ENCODE measurements at places on chromosomes 7 and 10. TPM values are rescaled to one million over a fixed set of nuclear protein-coding genes. Genes with fewer than 3 reads are reported as not detected.

GRCh38 chr10:116085323-116085722, 187.7 kb downstream of the GFRA1 start:
- DNase-seq: no peak

GRM3 gene
- not detected for total RNA-seq

GRCh38 chr7:53996876-53997275, 545.3 kb upstream of the VSTM2A start:
- peak; percentile 49 for DNase-seq

DNA sequence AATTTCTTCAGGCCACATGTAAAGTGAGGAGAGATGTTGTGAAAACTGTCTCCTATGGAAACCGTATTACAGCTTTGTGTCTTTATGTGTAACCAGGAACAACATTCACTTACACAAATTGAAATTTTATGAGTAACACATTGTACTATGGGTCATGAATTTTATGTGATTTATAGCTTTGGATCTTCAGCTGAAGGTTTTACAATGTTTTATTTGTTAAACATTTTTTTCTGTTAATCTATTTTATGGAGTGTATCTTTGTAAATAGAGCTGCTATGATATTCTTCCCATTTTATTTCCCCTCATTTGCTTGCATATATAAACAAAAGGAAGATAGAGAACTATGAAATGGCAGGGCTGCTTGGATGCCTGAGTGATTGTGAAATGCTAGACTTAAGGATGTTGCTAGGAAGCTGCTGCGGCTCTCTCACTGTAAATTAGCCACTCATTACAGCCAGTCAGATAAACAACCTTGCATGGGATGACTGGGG, 104.5 kb upstream of the PCLO start:
- no peak for DNase-seq

HTR7 gene
- total RNA-seq: 0.06 TPM

DNA sequence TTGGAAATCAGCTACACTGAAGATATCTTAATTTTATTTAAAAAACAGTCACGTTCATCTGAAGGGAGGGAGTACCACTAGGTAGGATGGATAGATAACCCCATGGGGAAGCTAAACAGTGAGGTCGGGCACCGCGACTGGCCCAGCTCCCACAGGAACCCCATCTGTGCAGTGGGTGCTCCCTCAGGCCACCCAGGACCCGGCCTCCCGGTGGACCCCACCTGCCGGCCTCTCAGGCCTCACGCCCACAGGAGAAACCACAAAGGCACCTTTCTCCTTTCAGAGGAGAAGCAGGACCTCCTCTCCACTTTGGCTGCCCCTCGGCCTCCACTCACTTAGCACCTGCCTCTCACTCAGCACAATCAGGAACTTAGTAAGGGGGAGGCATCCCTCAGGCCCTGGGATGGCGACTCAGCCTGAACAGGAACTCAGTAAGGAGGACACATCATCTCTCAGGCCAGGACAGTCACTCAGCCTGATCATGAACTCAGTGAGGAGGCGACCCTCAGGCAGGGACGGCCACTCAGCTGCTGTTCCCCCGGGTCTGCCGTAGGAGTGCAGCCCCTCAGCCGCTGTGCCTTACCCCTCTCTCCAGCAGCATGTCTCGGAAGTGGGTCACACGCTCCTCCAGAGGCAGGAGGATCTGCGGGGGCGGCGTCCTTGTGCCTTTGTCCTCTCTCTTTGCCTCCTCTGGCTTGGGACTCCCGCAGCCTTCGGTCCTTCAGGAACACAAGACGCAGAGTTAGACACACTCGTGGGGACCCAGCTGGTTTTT, 195.1 kb downstream of the TCERG1L start:
- no peak for DNase-seq

DNA sequence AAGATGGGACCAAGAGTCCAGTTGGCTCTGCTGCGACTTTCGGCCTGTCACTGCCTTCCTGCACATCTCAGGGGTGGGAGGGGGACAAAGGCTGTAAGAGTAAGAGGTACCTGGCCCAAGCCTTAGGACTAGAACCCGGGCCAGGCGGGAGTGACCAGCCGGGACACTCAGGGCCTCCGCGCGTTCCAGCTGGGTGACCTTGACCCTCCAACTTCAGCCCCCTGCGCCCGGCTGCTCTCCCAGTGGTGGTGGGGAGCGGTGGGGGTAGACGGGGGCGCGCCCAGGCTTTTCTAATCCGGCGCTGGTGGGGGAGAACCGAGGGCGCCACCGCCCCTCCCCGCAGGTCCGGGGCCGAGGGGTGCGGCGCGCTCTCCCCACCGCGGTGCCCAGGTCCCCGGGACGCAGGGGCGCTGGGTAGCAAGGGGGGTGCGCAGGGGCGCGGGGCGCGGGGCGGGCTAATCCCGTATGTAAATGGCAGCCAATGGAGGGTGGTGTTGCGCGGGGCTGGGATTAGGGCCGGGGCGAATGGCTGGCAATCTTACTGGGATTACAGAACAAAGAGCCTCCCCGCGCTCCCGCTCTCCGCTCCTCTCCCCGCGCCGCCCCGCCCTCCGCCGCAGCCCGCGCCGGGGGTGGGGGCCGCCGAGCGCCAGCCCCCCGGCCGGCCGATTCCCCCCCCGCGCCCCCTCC, at the start of gene GTF2IRD1:
TSS of gene GTF2IRD1 (plus strand) at position 585 of the 690 bp plus-strand sequence. CDS start 54,175 bp downstream, outside the sequence.
- no peak for DNase-seq

DNA sequence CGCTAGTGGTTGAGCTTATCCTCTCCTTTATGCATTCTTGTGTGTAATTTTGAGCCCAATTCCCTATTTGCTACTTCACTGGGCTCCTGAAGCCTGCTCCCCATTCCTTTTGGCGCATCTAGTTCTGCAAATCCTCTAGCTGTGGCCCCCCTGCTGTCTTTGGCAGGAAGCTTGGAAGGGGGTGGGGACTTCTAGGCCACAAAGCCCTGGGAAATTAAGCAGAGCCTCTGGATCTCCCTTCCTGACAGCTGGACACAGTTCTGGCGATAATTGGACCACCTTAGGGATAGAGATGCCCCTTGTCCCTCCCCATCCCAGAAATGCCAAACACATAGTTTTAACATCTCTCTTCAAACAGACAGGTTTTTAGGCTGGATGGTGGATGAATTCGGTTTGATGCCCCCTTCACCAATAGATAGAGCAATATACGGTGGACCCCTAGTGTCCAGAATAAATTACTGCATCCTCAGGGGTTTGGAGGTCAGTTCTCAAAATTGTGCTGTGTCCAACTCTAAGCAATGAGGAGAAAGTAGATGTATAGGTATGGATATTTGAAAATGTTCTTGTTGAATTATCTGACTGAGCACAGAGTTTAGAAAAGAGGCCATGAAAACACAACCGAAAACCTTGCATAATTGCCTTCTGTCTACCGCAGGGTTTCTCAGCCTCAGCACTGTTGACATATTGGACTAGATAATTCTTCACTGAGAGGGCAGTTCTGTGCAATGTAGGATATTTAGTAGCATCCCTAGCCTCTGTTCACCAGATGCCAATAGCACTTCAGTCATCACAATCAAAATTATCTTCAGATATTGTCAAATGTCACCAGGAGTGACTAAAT, 75.5 kb downstream of the PAPSS2 start:
- DNase-seq: no peak

DNA sequence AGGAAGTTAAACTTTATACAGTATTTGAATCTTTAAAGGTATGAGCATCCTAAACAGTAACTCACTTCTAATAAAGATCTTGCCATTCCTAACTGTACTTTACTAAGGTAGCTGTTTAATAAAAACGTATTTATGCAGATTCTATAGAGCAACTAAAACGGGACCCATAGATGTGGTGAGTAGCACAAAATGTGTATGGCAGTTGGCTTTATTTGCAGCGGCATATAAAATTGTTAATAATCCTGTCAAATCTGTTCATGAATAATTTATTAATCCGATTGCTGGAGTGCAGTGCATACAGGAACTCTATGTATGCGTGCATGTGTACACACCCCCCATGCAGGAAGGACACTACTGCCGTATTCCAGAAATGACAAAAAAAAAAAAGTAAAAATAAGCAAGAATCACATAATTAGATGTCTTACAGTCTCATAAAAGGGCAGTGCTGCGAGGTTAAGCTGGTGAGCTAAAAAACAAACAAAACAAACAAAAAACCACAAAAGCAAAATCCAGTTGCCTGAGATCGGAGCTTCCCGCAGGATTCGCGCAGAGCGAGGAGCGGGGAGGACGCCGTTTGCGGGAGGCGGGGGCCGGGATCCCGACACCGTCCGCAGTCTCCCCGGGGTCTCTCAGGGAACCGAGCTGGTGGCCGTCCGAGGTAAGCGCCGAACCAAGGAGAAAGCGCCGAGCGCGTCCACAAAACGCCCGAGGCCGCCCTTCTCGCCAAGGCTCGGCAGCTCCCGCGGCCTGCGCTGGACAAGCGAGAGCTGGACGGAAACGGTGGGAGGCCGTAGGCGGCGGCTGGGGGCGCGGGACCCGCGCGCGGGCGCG, 518 bp upstream of the COMMD3 start:
- no peak for DNase-seq

DNA sequence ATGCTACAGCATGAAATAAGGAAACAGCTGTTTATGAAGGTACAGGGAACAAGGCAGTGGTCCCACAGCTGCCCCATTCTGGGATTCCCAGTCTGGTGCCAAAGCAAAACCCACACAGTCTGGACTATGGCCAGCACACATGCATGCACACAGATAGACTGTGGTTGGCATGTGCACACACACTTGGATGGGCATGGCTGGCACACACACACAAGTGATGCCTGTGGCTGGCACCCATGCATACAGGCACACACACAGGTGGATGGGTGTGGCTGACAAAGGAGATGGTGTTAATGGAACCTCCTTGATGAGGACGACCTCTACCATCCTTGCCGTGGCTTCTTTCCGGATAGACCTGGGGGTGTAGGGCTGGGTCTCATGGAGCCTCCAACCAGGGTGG, 114.0 kb upstream of the LYZL2 start:
- DNase-seq: no peak

AKR1C2 gene
- total RNA-seq: 4.4 TPM

GRCh38 chr10:131205556-131205955, 106.0 kb downstream of the TCERG1L start:
- DNase-seq: no peak

- no peak for DNase-seq
These were observed 628 bp downstream of the MPLKIP start for GRCh38 chr7:40133561-40134427.

- DNase-seq: no peak
These were observed 153.4 kb upstream of the KLF14 start for GRCh38 chr7:130887182-130887956.

GRCh38 chr10:98538472-98538871, 91.7 kb upstream of the HPS1 start:
- no peak for DNase-seq

DNA sequence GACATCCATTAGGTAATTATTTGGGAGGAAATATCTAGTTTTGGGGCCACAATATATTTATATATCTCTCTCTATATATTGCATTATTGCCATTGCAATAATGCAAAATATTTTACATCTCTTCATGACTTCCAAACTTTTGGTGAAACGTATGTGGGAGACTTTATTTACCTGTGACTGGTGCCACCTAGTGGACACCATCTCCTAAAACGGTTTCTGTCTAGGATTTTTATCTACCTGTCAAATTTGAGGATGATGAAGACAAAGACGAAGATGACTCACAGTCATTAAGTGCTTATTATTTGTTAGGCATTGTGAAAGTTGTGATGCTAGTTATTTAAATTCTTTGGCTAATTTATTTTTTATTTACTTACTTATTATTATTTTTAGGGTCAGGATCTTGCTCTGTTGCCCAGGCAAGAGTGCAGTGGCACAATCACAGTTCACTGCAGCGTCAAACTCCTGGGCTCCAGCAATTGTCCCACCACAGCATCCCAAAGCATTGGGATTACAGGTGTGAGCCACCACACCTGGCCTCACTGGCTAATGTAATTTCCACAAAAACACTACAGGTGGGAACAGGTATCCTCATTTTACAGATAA, 18.7 kb upstream of the CBLL1 start:
- DNase-seq: no peak

DNA sequence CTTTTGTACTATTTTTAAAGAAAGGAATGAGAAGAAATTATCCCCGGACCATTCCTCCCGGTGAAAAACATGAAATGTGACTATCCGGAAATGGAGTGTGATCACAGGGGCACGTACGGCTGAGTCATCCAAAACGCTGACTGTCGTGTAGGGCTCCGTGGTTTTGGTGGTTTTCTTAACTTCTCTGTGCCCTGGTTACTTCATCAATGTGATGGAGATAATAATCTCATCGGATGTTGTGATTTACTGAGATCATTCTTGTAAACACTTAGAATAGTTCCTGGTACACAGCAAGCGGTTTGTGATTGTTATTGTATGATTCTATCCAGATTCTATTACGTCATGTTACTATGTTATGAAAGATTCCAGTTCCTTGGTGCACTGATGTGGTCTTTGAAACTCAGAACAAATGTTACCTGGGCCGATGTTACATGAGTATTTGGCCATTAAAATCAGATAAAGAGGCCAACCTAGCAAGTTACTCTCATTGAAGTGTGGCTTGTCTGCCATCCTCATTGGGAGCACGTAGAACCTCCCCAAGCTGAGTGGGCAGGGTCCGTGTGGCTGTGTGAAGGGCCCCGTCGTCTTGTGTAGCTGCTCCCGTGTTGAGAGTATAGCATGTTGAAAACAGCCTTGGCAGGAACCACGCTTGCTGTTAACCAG, 99.5 kb downstream of the CAMK1D start:
- no peak for DNase-seq

CLCN1 gene
- not detected for total RNA-seq

SPDYE8 gene
- not detected for total RNA-seq

- no peak for DNase-seq
These were observed 225.4 kb upstream of the ZWINT start for GRCh38 chr10:56586461-56586891.

- no peak for DNase-seq
These were observed 3.7 kb upstream of the IL2RA start for GRCh38 chr10:6065835-6066234.

GRCh38 chr10:121655254-121656144, 57.3 kb upstream of the FGFR2 start:
- no peak for DNase-seq

DNA sequence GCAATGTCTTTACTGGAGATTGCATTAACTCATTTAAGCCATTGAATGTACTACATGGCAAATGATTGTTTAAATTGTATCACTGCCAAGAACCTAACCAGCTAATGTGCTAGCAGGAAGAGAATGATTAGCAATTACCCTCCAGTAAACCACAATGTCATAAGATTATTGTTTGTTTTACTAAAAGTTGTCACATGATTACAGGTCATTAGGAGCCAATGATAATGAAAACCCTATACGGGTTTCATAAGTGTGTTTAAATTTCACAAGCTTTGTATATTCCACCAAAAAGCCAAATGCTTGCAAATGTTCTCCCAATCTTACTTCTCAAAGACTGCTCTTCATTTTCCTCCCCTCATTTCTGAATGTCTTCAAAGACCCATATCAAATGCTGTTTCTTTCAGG, 76.5 kb upstream of the PPP1R3C start:
- peak; percentile 56 for DNase-seq

- no peak for DNase-seq
These were observed 1.5 kb downstream of the IL15RA start for GRCh38 chr10:5975641-5976473.

DNA sequence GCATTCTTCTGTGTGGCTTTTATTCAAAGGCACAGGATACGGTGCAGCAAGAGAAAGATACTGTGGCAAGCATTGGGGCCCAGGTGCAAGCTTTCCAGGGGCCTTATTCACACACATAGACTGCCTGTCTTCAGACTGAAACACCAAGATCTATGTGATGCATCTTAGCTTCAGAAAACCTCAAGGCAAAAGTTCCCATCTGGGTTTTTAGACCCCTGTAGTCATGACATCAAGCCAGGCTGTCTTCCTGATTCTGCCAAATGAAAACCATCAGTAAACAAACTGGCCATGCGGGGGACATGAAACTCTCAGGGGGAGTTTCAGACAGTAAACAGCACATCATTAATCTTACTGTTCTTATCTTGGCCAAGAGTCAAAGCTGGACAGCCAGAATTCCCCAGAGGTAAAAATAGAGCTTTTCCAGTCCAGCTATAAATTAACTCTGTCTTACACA, 9.8 kb downstream of the AGBL3 start:
- DNase-seq: no peak
